ENCODE measurements at places on chromosomes 13 and 19.

DNA sequence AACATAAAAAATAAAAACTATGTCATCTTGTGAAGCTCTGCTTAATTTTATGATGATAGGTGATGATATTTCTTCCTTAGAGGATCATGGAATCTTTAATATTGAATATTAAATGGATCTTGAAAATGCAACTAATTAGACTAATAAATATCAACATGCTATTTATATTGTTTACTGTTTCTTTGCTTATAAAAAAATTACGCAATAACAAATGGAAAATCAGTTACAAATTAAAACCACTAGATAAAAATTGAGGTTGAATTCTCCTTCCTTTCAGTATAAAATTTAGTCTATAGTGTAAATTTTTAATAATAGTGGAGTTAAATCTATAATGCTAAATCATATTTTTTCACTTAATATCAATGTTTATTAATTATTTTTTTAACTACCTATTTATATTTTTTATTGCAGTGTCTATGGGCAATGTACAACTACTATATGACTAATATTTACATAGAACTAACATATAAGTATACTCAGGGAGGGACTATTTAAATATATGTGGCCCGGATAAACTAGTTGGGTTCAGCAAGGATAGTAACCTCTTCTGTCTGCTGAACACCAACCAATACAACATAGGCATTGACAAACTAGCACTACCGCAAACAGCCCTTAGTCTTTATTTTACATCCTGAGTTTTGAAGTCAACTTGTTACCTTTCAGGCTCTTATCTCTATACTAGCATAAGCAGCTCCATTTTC, 628.0 kb downstream of the EFNB2 start:
- DNase-seq = no peak

DNA sequence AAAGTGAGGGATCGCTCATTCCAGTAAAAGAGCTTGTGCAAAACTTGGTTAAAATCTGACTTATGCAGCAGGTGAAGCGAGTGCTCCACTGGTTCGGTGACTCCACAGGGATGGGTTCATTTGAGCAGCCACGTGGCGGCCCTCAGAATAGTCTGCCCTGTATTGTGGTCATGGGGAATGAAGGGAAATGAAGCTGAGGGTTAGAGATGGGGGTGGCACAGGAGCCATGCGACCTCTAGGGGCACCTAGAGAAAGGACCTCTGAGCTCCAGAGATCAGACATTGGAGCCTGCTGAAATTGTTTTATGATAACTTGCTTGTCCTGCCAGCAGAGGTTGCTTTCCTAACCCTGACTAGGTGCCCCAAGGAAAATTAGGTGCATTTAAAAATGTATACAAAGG, 26.6 kb downstream of the CBY2 start:
- no peak for DNase-seq

DNA sequence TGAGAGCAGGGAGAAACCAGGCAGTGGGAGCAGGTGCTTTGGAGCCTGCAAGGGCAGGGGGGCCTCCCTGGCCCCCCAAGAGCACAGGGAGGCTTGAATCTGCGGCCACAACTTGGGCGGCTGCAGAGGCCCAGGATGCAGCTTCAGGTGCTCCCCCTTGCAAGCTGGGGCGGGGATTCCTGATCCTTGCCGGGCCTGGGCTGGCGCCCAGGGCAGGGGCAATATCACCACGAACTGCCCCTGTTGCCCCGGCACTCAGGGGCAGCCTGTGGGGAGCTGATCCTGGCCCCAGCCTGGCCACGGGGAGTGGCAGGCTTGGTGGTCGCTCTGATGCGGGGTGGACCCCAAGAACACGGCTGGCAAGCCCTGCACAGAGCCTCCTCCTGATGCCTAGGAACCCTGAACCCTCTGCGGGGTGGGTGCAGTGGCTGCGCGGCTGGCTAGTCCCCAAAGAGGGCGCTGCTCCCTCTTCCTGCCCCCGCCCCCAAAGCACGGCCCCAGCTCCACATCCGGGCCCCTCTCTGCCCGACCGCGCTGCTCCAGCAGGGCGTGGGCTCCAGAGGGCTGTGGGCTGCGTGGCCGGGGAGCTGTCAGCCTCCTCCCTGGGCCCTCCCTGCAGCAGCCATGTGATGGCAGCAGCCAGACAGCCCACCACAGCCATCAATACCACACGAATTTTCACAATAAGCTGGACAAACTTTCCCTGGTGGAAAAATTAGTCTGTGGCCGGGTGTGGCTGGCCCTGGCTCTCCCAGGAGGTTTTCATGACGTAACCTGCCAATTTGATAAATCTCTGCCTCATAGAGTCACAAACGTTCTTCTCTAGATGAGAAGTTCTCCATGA, 21.0 kb downstream of the TNFSF9 start:
- no peak for DNase-seq

- DNase-seq = no peak
Observed at GRCh38 chr13:44240611-44241145, 132.9 kb upstream of the SERP2 start.

DNA sequence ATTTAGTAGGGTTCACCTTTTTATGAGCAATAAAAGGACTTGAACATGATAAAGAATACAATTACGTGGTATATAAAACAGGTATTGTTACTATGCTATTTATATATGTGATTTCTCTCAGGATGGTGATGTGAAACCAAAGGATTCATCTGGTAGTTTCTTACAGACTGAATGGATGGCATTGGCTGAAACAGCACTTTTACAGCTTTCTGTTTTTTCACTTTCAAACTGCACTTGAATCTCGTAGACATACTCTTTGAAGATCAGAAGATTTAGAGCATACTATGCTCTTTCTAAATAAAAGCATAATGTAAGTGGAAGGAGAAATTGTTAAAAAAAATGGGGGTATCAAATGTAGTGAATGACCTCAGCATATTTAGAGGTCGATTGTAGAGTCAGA, 354.8 kb downstream of the HS6ST3 start:
- DNase-seq = no peak

- peak; percentile 92 for DNase-seq
Observed at GRCh38 chr19:10230861-10231611, at the start of gene S1PR2. Gene S1PR2 (minus strand): TSS chr19:10231331. CDS start chr19:10224905, 6,426 bp downstream.

GRCh38 chr19:54518844-54519243, 16.2 kb downstream of the LAIR2 start:
- no peak for DNase-seq

GRCh38 chr13:109105899-109106298, 476.5 kb downstream of the MYO16 start:
- DNase-seq = no peak

DNA sequence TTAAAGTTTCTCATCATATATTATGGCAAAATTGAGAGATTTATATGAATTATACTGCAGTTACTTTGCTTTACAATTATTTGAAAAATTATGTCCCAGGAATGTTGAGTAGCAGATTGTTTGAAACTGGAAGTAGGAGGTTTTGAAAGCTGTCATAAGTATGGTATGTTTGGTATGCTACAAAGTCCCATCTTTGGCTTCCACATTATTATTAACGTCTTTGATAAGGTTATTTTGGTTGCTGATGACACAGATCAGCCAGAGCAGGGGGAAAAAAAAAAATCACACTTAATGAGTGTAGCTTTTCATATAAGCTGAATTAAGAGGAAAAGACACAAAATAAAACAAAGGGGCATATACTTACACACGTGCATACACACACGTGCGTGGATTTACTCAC, 130.1 kb downstream of the SLITRK1 start:
- DNase-seq = no peak

DNA sequence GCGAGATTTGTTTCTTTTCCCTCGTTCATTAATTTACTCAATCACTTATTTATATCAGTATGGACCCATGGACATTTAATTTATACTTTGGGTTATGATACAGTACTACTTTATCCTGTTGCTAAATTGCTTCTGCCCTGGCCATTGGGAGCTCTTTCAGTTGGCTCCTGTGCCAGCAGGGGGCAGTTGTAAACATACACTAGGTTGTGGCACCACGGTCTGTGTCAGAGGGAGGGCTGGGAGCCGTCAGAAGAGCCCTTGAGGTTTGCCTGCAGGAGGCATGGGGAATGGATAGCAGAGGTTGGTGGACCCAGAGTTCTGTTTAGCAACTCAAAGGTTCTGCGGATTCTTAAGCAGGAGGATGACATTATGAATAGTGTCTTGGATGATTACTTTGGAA, 94.3 kb downstream of the ERCC5 start:
- no peak for DNase-seq

DNA sequence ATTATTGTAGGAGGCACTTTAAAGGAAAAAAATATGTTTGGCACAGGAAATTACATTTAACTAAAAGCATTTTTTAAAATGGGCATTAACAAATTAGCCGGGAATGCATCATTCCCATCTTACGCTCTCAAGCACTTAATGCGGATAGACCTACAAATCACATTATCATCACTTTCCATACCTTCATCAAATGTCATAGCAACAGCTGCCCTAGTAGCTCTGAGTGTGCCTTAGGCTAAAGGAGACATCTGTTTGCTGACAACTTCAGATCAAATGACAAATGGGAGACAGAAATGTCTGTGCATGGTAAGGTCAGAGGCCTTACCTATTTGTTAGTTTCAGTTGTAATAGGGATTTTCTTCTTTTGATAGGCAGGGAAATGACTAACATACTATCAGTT, 773.2 kb upstream of the SLC10A2 start:
- no peak for DNase-seq

DNA sequence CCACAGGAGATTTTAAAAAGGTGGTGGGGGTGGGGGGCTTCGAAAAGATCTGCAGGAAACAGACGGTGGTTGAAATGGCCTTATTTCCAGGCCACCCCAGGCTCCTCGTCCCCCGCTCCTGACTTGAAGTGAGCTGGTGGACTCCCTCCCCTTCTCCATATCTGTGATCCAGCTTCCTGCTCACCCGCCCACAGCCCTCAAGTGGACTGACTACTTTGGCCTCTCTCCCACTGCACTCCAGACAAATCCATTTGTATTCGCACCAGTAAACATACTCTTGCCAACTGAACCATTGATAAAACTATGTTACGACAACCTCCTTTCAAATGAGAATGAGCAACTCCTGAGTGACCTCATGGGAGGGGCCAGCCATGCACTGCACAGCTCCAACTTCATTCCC, 259.5 kb downstream of the COL4A1 start:
- no peak for DNase-seq

- DNase-seq = no peak
Observed at GRCh38 chr19:46030812-46031550, 8.1 kb upstream of the PGLYRP1 start.

DNA sequence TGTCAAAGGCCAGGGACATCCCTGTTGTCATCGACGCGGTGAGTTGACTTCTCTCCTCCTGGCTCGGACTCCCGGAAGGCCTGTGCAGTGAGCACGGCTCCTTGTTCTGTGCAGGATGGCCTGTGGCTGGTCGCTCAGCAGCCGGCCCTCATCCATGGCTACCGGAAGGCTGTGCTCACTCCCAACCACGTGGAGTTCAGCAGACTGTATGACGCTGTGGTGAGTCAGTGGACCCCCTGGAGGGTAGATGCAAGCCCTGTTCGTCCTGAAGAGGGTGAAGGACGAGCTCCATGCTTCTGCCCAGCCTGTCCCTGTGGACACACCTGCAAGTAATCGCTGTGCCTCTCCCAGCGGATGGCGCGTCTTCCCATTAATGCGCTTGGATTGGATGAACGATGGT, 19.2 kb downstream of the NAXD start:
- DNase-seq = no peak

DNA sequence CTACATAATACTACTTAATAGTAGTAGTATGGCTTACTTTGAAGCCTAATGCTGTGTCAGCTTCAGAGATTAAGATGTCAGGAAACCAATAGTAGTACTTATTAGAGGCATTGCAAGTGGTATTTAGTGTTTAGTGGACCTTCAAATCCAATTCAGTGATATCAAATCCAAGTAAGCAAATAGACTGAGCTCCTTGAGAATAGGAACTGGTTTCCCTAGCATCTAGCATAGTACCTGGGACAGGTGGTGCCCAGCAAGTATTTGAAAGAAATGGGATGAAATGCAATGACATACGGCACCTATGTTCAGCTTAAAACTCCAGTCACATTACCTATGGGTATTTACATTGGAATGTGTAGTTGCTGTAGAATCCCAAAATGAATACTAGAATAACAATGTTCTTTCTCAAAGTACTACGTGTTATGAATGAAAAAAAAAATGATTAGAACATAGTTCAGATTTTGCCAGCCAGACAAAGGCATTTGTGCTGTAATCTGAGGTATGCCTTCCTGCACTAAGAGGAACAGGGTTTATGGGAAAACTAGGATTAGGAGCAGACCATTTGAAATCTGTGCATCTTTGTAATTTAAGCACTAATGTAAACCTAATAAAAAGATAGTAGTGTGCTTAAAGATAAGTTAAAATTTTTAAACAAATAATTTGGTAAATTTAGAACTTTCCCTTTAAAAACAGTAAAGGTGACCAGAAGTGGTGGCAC, 17.1 kb downstream of the LSM14A start:
- DNase-seq = no peak

All from right forelimb (tissue), 1 donor.